Activated gamma-delta T cell treated with anti-CD3 and anti-CD28 coated beads, Interleukin-2, amount 50 U/mL, for 16 hours (primary cell): ENCODE measurements at places on chromosomes 16 and 17.

DNA sequence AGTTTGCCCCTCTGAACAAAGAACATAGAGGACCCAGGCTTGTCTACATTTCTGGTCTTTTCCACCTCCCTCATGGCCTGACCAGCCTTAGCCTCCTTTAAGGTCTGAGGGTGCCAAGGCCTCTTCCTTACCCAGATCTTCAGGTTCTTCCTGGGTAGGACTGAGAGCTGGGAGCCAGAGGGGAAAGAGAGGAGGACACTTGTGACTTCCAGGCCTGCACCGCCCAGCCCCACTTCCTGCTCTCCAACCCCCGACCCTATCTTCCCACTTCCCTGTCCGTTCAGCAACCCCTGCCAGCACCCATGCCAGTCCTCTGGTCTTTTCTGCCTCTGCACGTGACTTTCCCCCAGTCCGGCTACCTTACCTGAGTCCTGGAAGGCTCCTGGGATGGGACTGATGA is 534 bp downstream of the PRSS36 start:
- no peak for DNase-seq

DNA sequence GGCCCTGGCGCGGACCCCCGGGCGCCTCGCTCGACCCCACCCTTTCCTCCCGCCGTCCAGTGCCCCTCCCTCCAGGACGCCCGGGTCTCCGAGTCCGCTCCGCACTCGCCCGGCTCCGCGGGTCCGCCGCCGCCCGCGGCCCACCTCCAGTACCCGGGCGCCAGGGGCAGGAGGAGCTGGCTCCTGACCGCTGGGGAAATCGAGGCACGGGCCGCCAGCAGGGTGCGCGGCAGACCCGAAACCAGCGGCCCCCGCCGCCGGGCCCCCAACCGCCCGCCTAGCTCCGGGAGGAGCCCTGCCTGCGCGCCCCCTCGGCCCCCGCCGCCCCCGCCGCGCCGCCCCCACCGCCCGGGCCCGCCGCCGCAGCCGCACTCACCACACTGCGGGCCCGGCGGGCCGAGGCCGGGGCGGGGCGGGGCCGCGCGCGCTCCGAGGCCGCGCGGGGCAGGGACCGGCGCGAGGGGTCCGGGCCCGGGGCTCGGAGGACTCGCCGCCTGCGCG is 333 bp downstream of the MAFG start:
- no peak for DNase-seq

GRCh38 chr16:25155553-25156460 is 44.3 kb downstream of the LCMT1 start:
- no peak for DNase-seq

- DNase-seq, result no peak
Observed at GRCh38 chr17:66850692-66851091, 15.8 kb downstream of the CACNG5 start.

- DNase-seq, result no peak
Observed at GRCh38 chr17:12512694-12513355, 152.9 kb upstream of the MYOCD start.

DNA sequence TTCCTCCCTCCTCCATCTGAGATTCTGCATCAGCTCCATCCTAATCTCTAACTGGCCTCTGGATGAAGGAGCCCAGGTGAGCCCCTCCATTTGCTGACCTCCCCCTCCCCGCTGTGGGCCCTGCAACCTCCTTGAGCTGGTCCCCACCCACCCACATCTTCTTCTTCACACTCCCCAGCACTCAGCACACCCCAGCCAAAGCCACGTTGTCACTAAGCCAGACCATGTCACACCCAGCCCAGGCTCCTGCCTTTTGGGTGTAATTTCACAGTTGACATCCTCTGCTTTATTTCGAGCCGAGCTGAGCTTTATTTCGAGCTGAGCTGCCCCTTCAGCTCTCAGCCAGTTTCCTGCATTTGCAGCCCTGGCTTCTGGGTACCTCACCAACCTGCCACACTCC is 282.7 kb upstream of the TNRC6C start:
- DNase-seq, result no peak

- DNase-seq, result peak; percentile 48
Observed at GRCh38 chr17:48671697-48672171, 45.6 kb upstream of the HOXB9 start.

DNA sequence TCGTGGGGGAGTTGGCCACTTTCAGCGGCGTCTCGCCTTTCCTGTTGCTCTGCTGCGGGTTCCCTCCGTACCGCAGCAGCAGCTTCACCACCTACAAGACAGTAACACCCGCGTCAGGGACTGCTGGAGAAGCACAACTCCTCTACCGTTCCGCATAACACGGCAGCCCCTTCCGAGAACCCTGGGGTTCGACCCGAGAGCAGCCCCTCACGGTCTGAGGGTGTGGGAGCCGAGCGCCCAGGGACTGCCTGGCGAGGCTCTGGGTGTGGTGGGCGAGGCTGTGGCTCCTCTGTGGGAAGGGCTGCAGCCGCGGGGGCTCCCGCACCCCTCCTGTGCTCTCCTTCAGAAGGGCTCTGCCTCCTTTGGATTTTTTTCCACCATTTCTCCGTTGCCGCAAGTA is 68.6 kb downstream of the ZNF778 start:
- no peak for DNase-seq

- DNase-seq, result no peak
Observed at GRCh38 chr16:86065711-86066110, 166.7 kb downstream of the IRF8 start.
